ENCODE measurements at places on chromosomes 4 and X. TPM values are rescaled to one million over a fixed set of nuclear protein-coding genes. Genes with fewer than 3 reads are reported as not detected.

DNA sequence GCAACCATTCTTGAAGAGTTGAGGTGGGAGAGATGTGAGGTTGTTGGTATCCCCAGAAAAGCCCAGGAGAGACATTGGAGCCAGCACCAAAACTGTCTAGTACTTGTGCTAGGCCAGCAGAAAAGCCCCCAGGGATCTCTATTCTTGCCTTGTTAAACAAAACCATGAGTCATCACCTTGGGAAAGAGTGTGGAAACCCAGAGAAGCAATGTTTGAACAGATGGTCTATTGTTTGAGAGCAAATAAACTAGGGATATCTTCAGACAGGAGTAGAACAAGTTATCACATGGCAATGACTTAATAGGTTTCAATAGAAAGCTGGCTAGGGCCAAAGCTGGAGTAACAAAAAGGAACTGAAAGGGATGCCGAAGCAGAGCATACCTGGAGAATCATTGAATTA is 195.7 kb upstream of the CASK start:
- no peak for DNase-seq

DNA sequence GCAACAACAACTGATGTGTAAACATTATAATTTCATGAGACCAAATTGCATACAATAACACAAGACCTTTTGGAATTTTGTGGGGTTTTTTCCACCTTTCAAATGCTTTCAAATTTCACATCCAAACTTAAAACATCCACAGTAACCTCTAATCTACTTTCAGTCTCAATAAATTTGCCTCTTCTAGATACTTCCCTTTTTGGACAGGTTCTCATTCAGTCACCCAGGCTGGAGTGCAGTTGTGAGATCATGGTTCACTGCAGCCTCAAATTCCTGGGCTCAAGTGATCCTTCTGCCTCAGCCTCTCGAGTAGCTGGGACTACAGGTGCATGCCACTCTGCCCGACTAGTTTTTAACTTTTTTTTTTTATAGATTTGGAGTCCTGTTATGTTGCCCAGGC is 556.6 kb downstream of the NLGN4X start:
- DNase-seq, result no peak

GRCh38 chrX:10759141-10759799 is 138.9 kb upstream of the MID1 start:
- DNase-seq, result no peak

DNA sequence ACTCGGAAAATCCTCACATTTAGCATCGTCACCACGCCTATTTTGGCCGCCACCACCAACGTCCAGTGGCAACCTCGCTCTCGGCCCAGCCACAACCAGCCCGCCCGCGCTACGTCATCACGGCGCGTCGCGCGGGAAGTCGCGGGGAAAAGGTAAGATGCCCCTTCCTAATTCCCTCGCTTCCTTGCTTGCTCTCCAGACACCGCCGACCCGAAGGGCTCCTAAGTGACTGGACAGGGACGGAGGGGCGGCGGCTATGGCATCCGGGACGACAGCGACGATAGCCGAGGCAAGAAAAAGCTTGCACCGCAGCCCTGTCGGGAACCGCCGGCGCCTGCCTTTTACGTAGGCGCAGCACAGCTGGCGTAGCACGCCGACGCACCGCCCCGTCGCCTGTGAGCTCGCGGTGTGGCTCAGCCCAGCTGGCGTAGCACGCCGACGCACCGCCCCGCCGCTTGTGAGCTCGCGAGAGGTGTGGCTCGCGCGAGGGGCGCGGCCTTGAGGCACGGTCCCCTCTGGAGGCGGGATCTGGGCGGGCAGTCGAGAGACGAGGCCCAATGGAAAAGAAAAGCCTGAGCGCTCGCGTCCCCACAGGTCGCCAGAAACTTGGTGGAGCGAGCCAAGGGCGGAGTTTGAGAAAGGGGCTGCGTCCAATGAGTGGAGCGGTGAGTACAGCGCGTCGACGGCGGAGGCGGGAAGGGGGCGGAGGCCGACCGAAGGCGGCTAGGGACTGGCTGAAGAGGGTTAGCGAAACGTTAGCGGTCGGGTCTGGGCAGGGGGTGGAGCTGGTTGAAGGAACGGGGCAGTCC is at the start of gene HDAC6:
TSS of gene HDAC6 (plus strand) at position 788 of the 809 bp plus-strand sequence. CDS start 626 bp downstream, outside the sequence.
- DNase-seq, result peak; percentile 93

GRCh38 chr4:7782783-7783182 is 156.9 kb downstream of the AFAP1 start:
- no peak for DNase-seq

- peak; percentile 13 for DNase-seq
Measured at GRCh38 chr4:48906206-48907173, at the start of gene OCIAD2. TSS of gene OCIAD2 (minus strand) at chr4:48906774. CDS start at chr4:48904549, 2,225 bp downstream.

GRCh38 chrX:28487818-28488217 is 99.4 kb upstream of the IL1RAPL1 start:
- DNase-seq, result no peak

DNA sequence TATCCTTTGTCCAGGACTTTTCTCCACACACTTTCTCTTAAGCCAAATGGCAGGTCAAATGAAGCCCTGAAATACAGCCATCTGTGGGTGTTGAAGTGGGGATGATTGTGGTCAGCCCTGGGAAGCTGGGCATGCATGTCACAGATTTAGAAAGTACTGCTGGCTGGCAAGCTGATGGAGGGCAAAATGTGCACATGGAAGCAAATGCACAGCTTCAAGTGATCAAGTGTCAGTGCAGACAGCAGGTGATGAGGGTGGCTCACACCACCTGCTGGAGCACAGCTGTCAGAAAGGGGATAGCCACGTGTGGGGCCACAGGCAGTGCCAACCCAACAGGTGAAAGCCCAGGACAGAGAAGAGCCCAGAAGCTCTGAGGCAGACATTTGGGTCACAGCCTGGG is 40.3 kb upstream of the ATXN3L start:
- DNase-seq, result no peak

GRCh38 chrX:9127986-9128385 is 94.1 kb upstream of the FAM9B start:
- DNase-seq, result no peak

DNA sequence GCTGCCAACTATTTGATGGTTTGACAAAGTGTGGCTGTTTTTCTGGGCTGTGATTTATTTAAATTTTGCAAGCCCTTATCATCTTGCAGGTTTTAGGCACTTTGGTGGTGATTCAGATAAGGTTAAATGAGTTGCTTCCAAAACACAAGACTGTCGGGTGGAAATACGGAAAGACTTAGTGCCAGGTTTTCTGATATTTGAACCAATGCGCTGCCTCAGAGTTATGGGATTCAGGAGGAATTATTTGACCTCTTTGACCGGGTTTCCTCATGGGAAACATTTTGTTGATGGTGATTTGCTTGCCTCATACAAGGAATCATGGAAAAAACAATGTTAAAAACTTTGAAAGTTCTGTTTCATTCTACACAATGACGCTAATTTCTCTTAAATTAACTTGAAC is 136.1 kb upstream of the MAP9 start:
- DNase-seq, result no peak

DNA sequence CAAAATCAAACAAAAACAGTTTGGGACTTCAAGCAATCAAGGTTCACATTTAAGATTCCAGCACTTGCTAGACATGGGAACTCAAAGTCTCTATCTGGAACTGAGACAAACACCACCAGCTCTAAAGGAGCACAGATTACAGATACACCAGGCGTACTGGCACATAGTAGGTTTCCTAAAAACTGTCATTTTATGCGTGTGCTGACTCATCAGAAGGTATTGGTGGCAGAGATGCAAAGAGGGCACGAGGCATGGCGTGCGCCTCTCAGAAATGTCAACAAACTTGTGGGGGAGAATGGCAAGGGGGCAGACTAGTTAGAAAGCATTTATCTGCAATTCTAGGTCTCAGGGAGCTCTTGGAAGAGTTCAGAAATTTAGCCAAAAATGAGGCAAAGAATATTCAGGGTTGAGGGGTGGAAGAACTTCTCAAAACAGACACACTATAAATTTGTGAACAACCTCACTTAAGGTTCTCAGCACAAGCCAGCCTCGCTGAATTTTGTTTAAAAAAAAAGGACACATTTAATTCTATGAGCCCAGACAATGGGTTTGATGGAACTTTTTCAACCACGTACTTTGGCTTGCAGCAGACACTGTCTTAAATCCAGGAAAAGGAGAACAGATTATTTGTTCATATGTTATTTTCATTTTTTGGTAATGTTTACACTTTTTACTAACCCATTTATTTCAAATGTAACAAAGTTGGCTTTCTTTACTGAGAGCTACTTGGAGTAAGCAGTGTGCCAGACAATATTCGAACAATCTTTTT is 100.0 kb downstream of the SHISA3 start:
- no peak for DNase-seq

GRCh38 chr4:6109842-6110560 is 90.3 kb downstream of the JAKMIP1 start:
- no peak for DNase-seq

DNA sequence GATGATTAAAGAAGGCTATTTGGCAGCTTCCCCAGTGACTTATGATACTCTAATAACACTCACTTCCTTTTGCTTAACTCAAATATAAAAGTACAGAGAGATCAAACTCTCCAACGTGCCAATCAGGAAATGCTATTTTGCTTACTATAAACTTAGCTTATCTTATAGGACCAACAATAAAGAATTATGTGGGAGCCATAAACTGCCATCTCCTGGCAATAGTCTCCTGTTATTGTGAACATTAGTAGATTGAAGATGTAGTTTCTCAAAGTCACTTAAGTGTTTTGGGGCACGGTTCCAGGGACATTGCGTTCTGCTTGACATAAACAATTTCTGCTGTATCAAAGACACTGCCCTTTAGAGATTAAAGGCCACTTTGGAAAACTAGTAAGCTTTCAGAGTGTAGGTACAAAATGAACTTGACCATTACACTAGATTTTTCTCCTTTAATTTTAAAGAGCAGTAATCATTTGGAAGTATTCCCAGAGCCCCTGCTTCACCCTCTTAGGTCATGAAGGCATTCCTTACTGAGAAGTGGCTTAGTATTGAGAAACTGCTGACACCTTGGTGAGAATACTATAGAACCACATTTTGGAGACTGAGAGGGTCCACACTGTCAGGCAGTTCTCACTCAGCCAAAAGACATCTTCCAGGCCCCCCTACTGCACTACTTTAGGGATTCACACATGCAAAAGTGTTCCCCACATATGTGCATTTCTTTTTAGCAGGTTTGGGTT is 51.9 kb downstream of the MAOA start:
- DNase-seq, result peak; percentile 44

GRCh38 chr4:26943391-26943790 is 82.8 kb downstream of the STIM2 start:
- DNase-seq, result no peak

DNA sequence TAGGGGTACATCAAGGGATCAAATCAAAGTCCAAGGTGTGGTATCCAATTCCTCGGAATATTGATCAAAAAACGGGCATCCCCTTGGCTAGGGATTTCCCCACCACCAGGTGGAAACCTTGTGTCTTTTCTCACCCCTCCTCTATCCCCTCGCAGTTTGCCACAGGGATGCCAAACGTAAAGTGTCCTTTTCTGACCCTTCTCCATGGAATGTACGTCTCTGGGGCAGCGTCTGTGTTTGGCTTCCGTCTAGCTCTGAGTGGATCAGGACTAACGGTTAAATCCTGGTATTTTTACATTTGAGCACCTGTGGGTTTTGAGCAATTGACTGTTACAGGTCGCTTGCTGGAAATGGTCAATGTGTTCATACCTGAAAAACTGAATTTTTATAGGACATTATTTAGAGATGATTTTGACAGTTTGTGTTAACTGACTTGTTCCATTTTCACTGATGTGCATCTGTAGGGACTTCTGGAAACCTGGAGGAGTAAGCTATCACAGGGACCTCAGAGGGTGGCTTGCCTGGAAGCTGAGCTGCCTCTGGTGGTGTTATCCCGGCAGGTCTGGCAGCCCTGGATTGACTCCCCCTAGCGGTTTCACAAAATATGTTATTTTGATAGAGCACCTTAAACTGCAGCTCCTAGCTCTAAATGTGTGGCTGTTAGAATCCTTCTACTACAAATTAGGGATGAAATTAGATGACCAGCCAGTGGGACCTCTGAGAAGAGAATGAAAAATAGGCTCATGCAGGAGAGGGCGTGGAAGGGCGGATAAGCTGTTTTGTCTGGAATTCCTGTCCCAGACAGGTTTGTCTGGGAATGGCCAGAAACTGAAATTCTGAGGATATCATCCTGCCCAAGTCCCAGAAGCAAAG is 8.8 kb upstream of the MGST2 start:
- peak; percentile 48 for DNase-seq

- DNase-seq, result no peak
Measured at GRCh38 chrX:12383196-12383595, 244.9 kb downstream of the FRMPD4 start.

DNA sequence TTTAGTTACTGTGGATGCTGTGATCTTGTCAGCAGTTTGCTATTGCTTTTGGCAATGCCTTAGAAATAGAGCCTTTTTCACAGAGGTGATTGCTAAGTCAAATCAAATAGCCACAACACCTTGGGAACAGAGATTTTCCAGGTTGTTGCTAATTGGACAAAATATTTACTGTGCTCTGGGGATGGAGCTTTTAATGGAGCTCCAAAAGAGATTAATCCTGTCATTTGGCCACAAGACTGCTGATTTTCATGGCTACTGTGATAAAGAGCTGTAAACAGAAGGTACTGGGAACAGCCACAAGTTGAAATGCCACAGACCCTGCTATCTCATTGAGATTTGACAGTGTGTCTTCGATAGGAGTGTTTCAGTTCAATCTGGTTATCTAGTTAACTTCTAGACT is 1715.2 kb upstream of the ADGRL3 start:
- DNase-seq, result no peak

- DNase-seq, result no peak
Measured at GRCh38 chr4:54945838-54946237, 179.6 kb downstream of the KDR start.

- DNase-seq, result no peak
Measured at GRCh38 chrX:123648028-123648810, 84.6 kb downstream of the THOC2 start.

DNA sequence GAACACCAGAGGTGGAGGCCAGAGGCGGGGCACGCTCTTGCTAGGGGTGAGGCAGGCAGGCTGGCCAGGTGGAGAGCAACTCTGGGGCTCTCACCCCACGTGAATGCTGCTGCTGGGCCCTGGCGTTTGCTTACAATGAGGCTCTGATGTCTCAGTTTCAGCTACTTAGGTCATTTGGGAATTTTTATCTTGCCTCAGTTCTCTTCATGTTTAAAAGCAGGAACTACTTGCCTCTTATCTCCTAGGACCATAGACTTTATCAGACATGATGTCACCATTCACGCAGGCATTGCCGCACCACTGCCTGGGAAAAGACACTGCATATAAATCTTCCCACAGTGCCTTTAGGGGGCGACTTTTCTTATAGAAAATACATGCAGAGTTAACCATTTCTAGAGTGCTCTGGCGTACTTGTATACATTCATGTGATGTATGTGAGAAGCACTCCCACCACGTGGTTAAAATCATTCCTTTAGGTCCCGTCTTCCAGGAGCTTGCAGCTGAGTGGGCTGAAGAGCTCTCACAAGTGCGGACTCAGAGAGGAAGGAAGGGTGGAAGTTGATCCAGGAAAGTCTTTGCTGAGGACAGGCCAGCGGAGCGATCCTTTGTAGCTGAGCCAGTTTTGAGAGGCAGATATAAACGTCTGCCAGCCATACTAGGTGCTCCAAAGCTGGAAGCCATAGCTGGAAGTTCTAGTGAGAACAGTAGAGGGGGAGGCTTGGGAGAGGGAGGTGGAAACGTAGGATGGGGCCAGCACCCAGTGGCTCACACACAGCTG is 84.3 kb upstream of the CLDN34 start:
- DNase-seq, result peak; percentile 64

The CYSLTR1 gene
- not detected for total RNA-seq

The PNMA3 gene
- under 0.01 TPM for total RNA-seq

The YTHDC1 gene
- total RNA-seq, result 40.4 TPM

The CLDN2 gene
- total RNA-seq, result not detected
